ENCODE measurements at places on chromosomes 16 and 17.

DNA sequence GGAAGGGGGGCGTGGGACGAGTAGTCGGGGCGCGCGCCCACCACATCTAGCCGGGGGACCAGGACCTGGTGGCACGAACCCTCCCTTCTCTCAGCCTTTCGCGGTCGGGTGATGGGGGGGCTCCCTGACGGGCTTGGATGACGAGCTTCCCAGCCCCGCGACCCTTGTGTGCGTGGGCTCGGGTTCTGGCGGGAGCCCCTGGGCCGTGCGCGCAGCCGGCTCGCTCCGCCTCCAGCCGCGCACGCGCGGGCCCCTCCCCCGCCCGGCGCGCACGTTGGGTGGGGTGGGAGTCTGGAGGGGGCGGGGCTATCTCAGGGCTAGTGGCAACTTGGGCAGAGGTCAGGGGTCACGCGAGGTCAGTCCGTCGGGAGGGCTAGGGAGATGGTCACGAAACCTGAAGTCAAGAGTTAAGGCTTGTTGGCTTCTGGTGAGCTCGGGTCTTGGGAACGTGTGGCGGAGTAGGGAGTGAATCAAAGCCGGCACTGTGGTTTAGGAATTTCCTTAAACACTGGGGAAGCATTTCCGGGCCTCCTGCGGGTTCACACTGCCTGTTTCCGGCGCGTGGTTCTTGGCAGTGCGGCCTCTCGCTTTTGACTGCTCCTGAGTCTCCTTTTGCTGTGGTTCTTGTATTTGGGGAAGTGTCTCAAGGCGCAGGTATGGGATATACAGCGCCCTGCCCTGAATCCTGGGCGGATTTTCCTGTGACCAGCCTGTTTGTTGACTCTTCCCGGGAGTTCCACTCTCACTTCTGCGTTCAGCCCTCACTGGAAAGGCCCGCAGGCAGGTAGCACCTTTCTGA is at the start of gene SRCAP:
TSS of gene SRCAP (plus strand) at position 356 of the 799 bp plus-strand sequence. CDS start 1,654 bp downstream, outside the sequence.
- peak; percentile 93 for DNase-seq

- no peak for DNase-seq
These were observed 28.0 kb downstream of the CTU2 start for GRCh38 chr16:88734361-88734728.

DNA sequence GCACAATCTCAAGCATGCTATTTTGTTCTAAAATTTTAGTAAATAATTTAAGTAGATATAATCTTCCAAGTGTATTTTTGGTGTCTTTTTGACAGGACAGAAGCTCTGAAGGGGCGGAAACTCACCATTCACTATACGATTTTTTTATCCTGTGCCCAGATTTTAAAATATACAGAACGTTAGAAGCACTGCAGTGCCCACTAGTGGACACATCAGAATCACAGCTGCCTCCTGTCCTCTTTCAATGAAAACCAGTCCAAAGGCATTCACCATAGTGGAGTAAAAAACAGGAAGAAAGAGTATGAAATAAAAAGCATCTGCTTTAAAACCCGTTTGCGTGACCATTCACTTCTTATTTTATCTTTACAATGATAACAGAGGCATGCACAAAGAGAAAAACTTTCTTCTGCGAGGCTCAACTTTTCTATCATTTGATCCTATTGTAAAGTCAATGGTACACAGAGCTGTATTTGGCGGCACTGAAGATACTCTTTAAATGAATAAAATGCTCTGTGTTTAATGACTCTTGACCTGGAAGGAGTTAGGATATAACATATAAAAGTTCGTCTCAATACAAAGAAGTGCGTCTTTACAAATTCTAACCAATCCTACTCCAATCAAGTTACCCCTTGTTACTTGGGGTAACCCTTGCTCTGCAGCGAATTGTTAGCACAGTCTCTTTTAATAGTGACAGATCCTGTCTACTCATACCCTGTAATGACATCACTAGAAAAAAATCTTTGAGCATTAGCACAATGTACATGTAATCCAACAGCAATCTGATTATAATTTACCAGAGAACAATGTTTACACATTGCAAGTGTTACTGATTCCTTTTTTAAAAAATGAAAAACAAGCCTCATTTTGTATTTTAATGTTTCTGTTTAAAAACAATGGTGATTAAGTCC is 339.8 kb upstream of the PSMD7 start:
- peak; percentile 93 for DNase-seq

DNA sequence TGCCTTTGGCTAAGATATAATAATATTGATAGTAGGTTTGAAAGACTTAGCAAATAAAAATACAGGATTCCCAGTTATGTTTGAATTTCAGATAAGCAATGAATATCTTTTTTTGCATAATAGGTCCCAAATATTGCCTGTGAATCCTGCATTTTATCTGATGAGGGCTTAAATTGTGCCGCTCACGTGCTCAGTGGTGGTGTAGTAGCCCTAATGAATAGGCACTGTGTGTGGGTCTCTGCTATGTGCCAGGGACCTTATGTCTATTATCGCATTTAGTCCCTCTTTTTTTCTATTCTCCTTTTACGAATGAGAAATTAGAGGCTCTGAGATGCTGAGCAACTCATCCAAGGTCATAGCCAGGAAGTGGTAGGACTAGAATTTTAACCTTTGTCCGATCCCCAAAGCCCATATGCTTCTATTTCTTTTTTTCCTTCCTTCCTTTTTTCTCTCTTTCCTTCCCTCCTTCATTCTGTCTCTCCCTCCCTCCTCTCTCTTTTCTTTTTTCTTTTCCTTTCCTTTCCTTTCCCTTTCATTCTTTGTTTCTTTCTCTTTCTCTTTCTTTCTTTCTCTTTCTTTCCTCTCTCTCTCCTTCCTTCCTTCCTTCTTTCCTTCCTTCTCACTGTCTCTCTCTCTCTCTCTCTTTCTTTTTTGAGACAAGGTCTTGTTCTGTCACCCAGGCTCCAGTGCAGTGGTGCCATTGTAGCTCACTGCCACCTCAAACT is 47.2 kb downstream of the RGS9 start:
- no peak for DNase-seq

GRCh38 chr16:57826706-57827625 is 24.7 kb upstream of the KIFC3 start:
- peak; percentile 38 for DNase-seq

DNA sequence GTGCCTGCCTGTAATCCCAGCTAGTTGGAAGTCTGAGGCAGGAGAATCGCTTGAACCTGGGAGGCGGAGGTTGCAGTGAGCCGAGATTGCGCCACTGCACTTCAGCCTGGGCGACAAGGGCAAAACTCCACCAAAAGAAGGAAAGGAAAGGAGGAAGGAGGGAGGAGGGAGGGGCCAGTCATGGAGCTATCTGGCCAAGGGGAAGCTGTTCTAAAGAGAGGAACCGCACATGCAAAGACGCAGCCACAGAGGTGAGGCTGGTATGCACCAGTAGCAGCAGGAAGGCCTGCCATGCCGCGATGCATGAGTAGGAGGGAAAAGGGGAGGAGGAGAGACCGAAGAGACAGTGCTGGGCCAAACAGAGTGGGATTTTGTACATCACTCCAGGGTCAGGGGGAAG is 35.9 kb downstream of the HSBP1 start:
- no peak for DNase-seq

- no peak for DNase-seq
These were observed 22.9 kb downstream of the CDH11 start for GRCh38 chr16:65098916-65099315.

DNA sequence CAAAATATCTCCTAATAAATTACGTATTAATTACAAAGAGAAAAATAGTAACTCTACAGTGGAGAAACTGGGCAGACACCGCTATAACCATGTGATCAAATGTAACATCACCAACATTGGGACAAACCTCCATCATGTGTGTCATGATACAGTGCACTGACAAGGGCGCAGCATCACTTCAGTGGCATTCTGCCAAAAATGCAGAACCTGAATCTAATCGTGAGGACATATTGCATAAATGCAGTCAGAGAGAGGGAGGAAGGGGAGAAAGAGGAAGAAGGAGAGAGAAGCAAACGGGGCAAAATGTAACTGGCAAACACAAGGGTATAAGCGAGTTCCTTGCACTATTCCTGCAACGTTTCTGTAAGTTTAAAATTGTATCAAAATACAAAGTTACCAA is 74.2 kb upstream of the MARCHF10 start:
- DNase-seq, result no peak

- DNase-seq, result peak; percentile 77
These were observed at the start of gene CA10 for GRCh38 chr17:52158450-52159042. CA10 (minus strand) TSS chr17:52158714.

GRCh38 chr16:2783581-2784357 is 3.6 kb downstream of the PRSS33 start:
- no peak for DNase-seq

- no peak for DNase-seq
These were observed 1.7 kb downstream of the ATP6V0A1 start for GRCh38 chr17:42460371-42460770.

DNA sequence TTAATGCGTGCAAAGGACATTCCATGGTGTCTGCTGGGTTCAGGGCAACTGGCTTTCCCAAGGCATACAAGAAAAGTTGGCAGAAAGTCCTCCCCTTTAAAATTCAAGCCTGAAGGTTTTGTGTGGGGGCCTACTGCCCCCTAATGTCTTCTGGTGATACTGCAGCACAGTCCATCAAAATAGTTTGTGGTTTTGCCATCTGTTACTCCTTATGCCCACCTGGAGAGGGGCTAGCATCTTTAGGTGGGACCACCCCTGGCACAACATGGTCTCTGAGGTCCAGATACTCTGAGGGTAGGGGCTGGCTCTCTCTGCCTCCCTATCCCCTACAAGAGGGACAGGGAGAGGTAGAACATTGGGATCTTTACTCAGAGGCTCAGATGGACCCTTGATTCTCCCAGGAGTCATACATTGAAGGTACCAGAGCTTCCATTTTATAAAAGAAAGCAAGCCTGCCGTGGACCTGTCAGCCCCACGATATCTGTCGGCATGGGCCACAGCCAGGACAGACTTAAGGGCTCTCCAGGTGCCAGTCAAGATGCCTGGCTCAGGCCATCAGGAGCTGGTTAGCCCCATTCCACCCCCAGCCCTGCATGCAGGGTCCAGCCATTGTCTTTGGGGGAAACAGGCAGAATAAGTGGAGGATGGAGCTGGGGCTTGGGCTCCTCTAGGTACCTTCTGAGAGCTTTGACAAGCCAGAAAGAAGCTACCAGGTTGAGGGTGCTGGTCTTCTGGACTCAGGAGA is 6.3 kb downstream of the ESRP2 start:
- peak; percentile 89 for DNase-seq

GRCh38 chr16:12124742-12125141 is 148.2 kb downstream of the SNX29 start:
- no peak for DNase-seq

DNA sequence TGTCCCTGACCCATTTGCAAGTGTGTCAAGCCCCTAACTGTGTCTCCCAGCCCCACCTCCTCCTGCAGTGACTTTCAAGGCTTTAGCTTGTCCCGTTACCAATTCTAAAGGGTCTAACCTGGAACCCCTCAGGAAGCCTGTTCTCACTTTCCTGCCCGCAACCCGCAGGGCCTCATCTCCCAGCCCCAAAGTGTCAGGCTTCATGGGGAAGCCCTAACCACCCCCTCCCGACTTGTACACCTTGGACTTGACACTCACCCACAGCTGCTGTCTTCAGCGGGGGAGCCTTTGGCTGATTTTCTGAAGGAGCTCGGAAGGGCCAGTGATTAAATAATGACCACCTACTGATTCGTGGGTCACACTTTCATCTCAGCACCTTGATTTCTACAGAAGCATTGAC is 33.1 kb downstream of the NLRC5 start:
- no peak for DNase-seq

- DNase-seq, result no peak
These were observed 868.9 kb upstream of the SOX9 start for GRCh38 chr17:71251951-71252350.

DNA sequence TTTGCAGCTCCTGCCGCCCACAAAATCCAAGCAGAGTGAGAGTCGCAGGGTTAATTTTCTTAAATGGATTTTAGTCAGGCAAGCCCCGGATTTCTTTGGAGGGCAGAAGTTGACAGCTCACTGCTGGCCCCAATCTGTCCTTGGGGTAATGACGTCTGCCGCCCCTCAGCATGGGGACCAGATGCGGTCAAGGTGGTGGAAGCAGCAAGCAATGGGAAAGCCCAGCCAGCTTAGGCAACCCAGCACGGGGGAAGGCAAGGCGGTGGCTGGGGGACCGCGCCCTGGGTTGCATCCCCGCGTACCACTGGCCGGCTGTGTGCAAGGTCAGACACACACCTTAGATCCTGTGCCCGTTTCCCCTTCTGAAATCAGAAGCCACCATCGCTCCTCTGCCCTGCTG is 321.7 kb downstream of the C16orf95 start:
- DNase-seq, result peak; percentile 24

DNA sequence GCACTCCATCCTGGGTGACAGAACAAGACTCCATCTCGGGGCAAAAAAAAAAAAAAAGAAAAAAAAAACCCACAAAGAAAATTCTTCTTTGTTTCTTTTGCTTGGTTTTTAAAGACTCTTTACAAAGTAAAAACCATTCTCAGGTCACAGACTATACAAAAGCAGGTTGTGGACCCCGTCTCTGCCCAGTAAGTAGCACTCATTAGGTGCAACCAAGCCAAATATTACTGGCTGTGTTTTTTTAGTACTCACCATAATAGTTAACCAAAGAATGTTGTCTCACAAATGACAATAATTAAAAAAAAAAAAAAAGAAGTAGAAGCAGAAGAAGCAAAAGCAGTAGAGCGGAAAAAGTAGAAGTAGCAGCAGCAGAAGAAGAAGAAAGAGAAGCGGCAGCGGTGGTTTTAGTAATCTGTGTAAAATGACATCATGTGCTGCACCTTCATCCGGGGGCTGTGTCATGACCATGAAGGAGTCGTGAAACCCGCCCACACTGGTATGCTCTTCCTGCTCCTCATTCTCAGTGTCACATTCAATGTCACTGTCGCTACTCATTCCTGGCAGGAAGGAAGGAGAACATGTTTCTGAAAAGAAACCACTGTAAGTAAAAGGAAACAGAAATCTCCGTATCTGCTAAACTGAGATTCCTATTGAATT is 105.4 kb downstream of the TRIM37 start:
- DNase-seq, result peak; percentile 46

DNA sequence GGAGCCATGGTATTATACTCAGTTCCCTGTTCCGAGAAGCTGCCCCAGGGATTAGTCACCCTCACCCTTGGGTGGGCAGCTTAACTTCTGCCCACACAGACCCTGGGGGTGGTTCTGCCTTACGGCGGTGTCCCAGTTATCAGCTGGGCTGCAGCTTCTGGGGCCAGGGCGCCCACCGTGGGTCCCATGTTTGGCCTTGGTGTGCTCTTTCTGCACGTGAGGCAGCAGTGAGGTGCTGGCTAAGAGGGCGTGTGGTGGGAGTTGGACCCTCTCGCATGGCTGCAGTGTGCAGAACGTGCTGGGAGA is 46.7 kb downstream of the RAB11FIP3 start:
- DNase-seq, result no peak

GRCh38 chr16:66508914-66509496 is 40.9 kb downstream of the TK2 start:
- no peak for DNase-seq

- no peak for DNase-seq
These were observed 19.4 kb upstream of the SDK2 start for GRCh38 chr17:73663614-73664013.

- DNase-seq, result no peak
These were observed 55.0 kb downstream of the SSH2 start for GRCh38 chr17:29874931-29875596.
